ENCODE measurements at places on chromosomes 2 and 18.

DNA sequence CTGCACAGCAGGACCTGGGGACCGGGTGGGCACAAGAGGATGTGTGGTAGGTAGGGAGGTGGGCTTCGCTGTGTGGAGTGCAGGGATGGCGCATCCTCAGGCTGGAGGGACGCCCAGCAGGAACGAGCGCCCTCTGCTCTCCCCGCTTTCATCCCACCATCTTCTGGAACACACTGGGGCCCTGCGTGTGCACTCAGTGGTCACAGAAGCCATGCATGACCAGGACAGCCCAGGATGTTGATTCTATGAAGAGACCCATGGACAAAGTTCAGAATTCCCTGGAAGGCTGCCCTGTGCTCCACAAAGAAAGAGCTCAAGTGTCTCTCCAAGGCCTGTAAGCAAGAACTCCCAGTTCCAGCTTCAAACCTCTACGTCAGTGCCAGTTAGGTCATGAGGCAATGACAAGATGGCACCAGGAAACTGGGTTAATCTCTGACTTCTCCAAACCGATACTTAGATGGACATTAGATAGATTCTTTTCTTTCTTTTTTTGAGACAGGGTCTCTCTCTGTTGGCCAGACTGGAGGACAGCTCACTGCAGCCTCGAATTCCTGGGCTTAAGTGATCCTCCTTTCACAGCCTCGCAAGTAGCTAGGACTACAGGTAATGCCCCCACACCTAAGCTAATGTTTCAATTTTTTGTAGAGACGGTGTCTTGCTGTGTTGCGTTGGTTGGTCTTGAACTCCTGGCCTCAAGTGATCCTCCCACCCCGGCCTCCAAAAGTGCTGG, 3.4 kb downstream of the SLC66A2 start:
- DNase-seq, result no peak

GRCh38 chr18:8329186-8329771, 280.0 kb upstream of the RAB12 start:
- DNase-seq, result peak; percentile 10

- peak; percentile 65 for DNase-seq
These were observed 40.5 kb upstream of the EFHD1 start for GRCh38 chr2:232592772-232593395.

- peak; percentile 35 for DNase-seq
These were observed 285.4 kb downstream of the NRXN1 start for GRCh38 chr2:50746526-50746925.

DNA sequence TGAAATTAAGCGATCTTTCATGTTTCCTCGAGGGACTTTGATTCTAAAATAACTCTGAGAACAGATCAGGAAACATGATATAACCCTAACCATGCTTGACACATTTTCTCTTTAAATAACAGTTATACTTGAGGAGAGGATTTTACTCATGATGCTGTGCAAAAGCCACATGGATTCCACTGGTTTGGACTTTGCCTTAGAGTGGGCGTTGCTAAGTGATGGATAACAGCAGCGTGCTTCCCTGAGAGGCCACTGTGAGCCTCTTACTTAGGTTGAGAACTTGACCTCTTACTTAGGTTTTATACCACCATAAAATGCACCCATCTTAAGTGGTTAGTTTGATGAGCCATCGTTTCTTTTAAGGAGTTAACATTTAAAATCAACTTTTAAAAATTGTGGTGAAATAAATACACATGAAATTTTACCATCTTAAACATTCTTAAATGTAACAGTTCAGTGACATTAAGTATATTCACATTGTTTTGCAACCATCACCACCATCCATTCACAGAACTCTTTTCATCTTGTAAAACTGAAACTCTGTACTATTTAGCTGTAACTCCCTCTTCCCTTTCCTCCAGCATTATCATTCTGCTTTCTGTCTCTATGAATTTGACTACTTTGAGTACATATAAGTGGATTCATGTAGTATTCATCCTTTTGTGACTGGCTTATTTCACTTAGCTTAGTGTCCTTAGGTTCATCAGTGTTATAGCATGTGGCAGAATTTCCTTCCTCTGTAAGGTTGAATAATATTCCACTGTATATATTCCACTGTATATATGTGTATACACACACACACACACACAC, 22.6 kb downstream of the ANXA4 start:
- no peak for DNase-seq

GRCh38 chr18:55868909-55869308, 280.9 kb upstream of the TCF4 start:
- DNase-seq, result no peak

DNA sequence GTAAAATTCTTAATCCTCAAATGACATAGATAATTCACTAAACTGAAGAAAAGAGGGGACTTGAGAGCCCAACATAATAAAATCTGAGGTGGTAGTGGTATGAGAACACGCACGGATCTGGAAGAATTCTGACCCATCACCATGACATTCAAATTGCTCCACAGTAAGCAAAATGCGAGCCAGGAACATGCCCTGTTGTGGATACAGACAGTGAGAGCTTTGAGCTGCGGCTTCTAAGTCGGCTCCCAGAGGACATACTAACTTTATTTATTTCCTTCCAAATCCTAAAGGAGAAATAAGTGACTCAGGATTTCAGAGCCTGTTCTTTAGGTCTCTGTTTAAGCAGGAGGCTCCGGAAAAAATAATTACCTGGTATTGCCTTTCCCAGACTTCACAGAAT, 143.4 kb upstream of the SMAD7 start:
- DNase-seq, result no peak

- DNase-seq, result no peak
These were observed 55.4 kb upstream of the ZNF396 start for GRCh38 chr18:35432565-35433001.

- DNase-seq, result no peak
These were observed 48.2 kb upstream of the CNGA3 start for GRCh38 chr2:98297817-98298682.

GRCh38 chr2:32553829-32554432, 73.9 kb upstream of the TTC27 start:
- DNase-seq, result peak; percentile 2

DNA sequence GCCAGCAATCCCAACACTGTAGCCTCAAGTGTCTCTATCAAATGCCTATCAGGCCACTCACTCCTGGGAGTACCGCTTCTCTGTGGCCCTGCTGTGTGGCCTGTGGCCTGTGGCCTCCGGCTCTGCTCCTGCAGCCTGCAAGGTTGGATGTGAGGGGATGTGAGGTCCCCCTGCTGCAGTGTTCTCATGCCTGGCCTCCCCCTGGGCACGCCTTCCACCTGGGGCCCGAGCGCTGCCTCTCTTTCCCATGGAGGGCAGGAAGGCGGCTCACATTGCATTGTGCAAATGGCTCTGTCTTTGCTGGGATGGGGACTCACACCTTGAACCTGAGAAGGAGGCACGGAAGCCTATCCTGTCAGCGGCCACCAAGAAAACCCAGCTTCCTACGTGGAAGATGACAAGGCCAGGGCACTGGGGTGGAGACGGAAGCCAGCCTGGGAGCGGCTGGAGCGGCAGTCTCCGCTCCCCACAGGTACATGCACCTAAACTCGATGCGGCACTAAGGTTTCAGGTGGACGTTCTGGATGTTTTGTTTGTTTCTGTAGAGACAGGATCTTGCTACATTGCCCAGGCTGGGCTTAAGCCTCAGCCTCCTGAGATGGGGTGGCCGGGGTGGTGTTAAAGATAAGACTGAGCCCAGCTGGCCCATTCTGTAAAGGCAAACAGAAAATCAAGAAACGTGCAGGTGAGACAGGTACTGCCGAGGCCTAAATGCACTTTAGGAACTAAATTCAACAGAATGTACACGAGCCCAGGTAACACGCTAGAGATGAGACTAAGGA, 140.1 kb downstream of the HDAC4 start:
- no peak for DNase-seq

DNA sequence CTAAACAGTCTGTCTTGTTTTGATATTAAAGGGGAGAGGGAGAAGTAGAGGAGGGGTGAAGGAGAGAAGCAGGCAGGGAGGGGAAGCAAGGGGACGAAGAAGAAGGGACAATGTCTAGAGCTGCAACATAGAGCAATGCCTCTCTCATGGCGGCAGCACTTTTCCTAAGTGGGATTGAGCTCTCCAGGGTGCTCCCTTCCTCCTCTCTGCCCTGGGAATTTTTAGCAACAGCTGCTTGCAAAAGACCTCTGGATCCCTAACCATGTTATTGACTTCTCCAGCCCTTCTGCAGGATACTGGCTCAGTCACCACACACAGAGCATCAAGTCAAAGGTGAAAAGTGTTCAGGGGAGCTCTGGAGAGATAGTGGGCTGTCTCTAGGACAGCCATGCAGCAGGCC, 734.9 kb downstream of the EPHA4 start:
- no peak for DNase-seq

GRCh38 chr2:240817496-240818292, 2.3 kb downstream of the KIF1A start:
- DNase-seq, result no peak

- DNase-seq, result no peak
These were observed 199.3 kb downstream of the ZNF407 start for GRCh38 chr18:74796841-74797576.

- no peak for DNase-seq
These were observed 82.5 kb upstream of the EPB41L3 start for GRCh38 chr18:5626130-5626880.

- DNase-seq, result no peak
These were observed 232.9 kb downstream of the HDAC4 start for GRCh38 chr2:239167766-239168444.

DNA sequence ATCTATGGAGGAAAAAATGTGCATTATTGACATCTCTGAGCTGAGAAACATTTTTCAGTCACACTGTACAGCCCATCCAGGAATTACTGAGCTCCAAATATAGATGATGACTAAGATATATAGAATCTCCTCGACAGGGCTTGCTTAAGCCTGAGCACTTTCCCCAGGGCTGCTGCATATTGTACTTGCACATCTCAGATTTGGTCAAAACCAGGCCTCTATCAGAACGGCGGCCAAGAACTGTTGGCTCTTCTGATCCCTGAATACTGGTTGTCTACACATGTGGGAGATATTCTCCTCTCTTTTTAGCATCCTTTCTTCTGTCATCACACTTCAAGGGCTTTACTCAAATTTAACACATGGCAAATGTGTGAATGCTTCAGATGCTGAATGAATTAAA, 201.5 kb upstream of the SLC35G4 start:
- DNase-seq, result no peak

- DNase-seq, result no peak
These were observed 4.5 kb downstream of the STK17B start for GRCh38 chr2:196166876-196167275.

DNA sequence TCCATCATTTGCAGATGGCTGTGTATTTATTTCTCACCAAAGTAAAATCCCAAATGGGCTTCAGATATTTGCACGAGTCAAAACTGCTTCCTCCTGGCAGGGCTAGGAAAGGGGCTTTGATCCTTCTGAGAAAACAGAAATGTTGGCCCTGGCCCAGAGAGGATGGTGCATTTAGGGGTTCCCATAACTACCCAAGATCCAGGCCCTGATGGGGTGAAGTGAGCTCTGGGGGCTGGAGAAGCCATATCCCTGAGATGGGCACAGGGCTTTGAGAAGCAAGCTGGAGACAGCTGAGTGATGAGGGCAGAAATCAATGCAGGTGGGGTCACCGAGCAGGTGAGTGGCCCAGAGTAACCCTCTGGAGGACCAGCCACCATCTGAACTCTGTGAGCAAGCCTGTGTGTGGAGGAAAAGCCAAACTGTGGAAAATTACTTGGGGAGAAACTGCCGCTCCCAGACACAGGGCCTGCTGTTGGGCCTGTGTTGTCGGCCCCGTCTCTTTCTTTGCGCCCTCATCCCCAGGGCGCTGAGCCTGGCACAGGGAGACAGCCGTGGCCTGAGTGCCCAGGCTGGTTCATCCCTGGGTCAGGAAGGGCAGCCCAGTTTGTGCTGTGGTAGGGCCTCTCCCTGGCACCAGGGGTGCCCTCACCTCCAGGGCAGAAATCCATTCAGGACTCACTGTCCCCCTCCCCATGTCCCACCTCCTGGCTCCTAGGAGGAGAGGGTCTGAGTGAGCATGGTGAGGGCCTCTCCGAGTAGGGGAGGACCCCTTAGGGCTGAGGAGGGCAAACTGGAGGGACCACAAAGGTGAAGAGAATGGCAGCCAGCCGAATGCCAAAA, 167.8 kb upstream of the HAAO start:
- no peak for DNase-seq

- DNase-seq, result no peak
These were observed 315.3 kb upstream of the GULP1 start for GRCh38 chr2:187976259-187976985.

DNA sequence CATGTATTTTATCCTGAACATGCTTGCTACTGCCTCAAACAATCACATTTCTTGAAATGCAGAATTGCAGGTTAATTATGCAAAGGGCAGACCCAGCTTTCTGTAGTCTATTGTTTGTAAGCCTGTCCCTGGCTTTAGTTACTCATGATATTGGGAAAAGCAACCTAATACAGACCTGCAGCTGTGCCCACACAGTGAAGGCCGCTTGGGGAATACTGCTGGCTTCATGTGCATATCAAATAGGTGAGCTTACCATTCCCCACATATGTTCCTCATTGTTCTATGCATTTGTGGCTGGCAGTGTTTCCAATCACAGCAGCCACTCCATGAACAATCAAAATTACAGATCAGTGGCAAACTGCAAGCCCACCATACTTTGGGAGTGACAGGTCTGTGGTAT, 186.3 kb downstream of the TMEM163 start:
- DNase-seq, result no peak

Measured in Calu3 (cell line).